ENCODE measurements at places on chromosomes 13 and 19.
A peak's percentile ranks its signal among the peaks of the same experiment; 100 is the strongest.

DNA sequence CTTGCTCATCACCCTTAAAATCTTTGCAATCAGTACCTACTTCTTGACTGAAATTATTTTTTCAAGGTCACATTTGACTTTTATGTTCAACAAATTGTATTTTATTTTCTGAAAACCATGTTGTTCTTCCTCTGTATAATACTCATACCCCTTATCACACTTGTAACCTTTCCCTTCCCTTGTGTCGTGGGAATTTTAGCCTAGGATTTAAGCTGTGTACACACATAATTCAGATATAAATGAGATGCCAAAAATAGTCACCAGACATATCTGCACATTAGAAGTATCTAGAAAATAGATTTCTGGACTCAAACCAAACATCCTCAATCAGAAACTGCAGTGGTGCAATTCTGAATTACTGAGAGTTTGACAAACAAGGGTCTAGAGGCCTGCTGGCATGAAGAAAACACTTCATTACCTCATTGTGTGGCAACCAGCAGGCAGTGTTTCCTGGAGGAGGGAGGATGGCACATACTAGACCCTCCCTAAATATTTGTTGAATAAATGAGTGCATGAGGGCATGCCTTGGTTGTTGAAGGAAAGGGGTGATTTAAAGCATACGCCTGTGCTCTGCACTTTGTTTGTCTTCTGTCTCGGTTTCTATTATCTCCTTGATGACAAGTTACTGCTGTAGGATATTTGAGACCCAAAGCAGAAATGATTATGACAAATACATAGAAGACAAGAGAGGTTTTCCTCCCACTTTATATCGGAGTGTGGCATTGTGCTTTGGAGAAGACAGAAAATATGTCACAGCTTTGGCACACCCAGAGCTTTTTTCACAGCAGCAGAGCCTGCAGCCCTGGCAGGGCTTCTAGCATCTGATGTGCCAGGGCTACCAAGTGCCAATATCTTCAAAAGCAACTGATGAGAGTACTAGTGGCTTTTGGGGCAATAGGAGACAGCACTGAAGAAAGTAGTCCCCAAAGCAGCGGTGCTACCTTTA lies 881.1 kb downstream of the PCDH9 start:
- no peak for DNase-seq

DNA sequence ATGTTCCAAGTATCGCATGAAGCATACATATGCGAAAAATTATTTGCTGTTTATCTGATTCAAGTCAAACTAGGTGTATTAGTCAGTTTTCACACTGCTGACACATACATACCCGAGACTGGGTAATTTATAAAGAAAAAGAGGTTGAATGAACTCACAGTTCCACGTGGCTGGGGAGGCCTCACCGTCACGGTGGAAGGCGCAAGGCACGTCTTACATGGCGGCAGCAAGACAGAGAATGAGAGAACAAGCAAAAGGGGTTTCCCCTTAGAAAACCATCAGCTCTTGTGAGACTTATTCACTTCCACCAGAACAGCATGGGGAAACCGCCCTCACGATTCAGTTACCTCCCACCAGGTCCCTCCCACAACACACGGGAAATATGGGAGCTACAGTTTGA lies 13.0 kb upstream of the PROZ start:
- DNase-seq = no peak

GRCh38 chr19:49854378-49855263 lies 3.7 kb downstream of the PTOV1 start:
- DNase-seq = no peak

GRCh38 chr13:43156916-43157315 lies 133.5 kb downstream of the DNAJC15 start:
- no peak for DNase-seq

DNA sequence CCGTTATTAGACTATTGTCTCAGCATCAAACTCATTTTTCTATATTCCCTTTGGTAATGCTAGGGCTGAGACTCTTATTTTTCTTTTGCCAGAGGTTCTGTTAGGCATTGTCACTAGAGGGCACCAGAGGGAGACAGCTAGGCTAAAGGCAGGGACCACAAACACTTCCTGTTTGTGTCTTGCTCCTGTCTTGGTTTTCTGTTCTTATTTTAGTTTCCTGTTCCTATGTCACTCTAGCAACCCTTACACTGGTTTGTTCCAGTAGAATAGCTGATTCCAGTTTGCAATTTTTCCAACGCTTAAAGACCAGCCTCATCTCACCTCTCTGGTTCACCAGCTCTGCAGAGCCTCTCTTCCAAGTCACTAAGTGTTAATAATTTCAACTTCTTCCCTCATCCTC lies 772.0 kb downstream of the DIAPH3 start:
- DNase-seq = peak; percentile 4

GRCh38 chr13:20796791-20797508 lies 23.2 kb upstream of the EEF1AKMT1 start:
- DNase-seq = no peak

GRCh38 chr19:23887642-23888041 lies 27.0 kb upstream of the ZNF726 start:
- no peak for DNase-seq

DNA sequence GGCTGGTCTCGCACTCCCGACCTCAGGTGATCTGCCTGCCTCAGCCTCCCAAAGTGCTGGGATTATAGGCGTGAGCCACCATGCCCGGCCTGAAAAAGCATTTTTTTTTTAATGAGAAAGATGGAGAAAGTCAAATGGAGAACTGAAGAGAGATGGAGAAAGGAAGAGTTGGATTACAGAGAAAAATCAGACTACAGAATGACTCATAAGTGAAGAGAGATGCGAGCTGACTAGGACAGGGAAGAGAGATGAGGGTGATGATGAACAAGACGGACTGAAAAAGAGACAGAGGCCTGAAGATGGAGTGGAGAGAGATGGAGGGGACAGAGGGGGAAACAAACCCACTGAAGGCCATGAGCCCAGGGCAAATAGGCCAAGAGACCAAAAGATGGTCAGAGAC lies 1.5 kb downstream of the DHX34 start:
- no peak for DNase-seq

- DNase-seq = peak; percentile 78
Observed at GRCh38 chr19:45405435-45406225, 761 bp upstream of the PPP1R13L start.

- DNase-seq = peak; percentile 46
Observed at GRCh38 chr19:57830071-57830602, at the start of gene ZNF587B. ZNF587B (plus strand) TSS chr19:57830299; CDS start chr19:57830529, 230 bp downstream.

- no peak for DNase-seq
Observed at GRCh38 chr13:39326469-39327171, 276.4 kb downstream of the LHFPL6 start.

DNA sequence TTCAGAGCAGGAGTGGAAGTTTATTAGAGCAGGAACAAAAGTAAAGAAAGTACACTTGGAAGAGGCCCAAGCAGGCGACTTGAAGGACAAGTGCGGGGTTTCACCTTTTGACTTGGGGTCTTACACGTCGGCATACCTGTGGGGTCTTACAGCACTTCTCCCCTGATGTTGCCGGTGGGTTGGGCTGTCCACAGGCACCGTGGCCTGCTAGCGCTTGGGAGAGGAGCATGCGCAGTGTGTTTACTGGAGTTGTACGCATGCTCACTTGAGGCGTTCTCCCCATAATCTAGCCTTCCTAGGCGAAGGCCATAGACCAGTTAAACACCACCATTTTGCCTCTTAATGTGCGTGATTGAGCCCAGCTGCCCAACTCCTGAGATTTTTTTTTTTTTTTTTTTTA lies 25.0 kb upstream of the PLEKHF1 start:
- no peak for DNase-seq

- peak; percentile 36 for DNase-seq
Observed at GRCh38 chr19:7515645-7516151, at the start of gene ZNF358. ZNF358 (plus strand) TSS chr19:7516103; CDS start chr19:7519243, 3,140 bp downstream.

DNA sequence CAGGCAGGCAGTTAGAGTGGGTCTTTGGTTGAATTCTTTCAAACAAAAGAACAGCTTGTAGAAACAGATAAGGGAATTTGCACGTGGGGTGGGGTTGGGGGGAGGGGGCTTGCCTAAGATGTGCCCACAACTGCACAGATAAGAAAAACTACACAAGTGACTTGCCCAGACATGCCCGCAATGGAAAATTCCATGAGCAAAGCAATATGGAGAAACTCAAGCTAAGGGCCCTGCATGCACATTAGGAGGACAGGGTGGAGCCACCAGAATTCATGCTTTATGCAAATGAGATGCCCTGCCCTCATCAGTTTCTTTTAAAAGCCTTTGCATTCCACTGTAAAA lies 755.6 kb upstream of the MIR17HG start:
- DNase-seq = no peak

- DNase-seq = no peak
Observed at GRCh38 chr13:33953781-33954180, 135.8 kb downstream of the RFC3 start.

GRCh38 chr13:111213964-111214726 lies 99.0 kb downstream of the ARHGEF7 start:
- DNase-seq = peak; percentile 35

DNA sequence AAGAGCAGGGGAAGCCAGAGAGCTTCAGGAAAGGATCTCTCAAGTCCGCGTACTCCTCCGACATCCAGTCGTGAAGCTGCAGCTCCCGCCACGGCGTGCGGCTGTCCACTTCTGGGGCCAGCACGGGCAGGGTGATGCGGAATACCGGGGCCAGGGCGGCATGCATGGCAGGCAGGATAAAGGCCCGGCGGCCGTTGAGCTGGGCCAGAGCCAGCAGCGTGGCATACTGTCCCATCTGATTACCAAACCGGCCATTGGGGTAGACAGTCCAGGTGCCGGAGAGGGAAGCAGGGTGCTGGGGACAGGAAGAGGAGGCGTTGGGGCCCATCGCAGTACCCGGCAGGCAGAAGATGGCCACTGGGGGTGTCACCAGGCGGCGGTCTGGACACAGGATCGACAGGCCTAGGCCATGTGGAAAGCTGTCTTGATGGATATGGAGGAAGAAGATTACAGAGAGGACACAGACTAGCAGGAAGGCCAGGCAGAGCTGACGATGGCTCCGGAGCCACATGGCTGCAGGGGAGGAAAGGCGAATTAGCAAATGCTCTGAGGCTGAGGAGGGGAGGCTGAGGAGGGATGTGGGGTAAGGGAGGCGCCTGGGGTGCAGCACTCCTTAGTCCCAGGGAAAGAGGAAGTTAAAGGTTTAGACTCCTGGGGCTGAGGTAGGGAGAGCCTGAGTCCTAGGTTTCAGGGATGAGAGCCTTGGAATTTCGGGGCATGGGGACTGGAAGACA lies 1.5 kb downstream of the FUT1 start:
- DNase-seq = no peak

GRCh38 chr13:113845055-113845454 lies 18.8 kb downstream of the GAS6 start:
- DNase-seq = no peak
